Epithelial cell of proximal tubule (primary cell): ENCODE measurements at places on chromosomes 6 and 20. TPM values are rescaled to one million over a fixed set of nuclear protein-coding genes. Genes with fewer than 3 reads are reported as not detected.

DNA sequence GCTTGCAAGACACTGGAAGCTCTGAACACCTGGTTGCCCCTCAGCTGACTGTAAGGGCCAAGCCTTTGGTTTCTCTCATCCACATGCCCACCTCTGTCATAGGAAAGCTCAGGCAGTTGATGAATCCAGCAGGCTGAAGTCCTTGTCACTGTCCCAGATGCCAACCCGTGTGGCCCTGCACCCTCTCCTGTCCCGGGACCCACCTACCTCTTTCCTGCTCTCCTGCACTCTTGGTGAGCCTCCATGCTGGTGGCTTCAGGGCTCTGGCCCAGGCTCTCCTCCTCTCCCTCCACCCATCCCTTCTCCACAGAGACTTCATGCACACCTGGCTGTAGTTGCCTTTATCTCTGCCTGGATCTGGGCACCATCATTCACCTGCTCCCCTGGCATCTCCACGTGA lies 4.0 kb upstream of the GID8 start:
- DNase-seq: no peak

DNA sequence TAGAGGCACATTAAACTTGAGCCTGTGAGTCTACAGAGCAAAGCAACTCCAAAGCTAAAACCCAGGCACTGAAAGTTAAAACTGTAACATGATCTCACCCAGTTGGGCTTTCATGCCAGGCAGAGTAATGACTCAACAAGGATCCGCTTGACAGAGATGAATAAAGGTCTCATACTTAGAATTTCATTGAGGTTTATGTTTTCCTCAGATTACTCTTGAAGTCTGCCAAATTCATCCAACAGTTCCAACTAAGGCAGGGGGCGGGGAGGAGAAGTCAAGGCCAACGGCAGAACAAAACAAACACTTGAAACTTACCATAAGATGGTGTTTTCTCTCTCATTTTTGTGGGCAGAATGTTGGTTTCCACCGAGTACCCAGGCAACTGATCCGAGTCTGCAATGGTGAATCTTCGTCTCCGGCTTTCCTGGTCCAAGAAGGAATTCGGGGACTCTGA lies 54.0 kb upstream of the IPCEF1 start:
- DNase-seq: peak; percentile 98

The PNLDC1 gene
- not detected in 2 replicates for total RNA-seq

- DNase-seq: no peak
Measured at GRCh38 chr20:45336530-45337366, 11.5 kb downstream of the SDC4 start.

- DNase-seq: no peak
Measured at GRCh38 chr20:36872852-36873251, 3.1 kb upstream of the TLDC2 start.

DNA sequence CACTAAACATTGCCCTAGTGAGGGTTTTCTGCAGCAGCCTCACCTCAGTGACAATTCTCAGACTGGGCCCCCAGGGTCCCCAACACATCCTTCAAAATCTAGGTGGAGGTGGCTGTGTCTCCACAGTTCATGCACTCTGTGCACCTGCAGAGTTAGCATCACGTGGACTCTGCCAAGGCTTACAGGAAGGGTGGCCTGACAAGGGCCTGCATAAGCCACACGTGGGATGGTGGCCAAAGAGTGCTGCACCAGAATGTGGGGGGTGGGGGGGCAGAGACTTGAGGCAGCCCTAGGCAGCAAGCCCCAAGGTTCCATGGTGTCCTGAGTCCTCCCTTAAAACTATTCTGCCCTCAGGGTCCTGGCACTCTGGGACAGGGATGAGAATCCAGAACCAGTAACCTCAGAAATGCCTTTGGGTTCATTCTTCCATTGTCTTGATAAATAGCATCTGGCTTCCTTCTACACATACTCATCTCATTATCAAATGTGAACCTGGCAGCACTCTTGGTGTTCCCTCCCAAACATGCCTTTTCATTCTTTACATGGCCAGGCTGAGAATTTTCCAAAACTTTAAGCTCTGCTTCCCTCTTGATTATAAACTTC lies 1.6 kb upstream of the SERPINB1 start:
- no peak for DNase-seq

- peak; percentile 47 for DNase-seq
Measured at GRCh38 chr6:28606424-28607391, 81.0 kb downstream of the GPX5 start.

DNA sequence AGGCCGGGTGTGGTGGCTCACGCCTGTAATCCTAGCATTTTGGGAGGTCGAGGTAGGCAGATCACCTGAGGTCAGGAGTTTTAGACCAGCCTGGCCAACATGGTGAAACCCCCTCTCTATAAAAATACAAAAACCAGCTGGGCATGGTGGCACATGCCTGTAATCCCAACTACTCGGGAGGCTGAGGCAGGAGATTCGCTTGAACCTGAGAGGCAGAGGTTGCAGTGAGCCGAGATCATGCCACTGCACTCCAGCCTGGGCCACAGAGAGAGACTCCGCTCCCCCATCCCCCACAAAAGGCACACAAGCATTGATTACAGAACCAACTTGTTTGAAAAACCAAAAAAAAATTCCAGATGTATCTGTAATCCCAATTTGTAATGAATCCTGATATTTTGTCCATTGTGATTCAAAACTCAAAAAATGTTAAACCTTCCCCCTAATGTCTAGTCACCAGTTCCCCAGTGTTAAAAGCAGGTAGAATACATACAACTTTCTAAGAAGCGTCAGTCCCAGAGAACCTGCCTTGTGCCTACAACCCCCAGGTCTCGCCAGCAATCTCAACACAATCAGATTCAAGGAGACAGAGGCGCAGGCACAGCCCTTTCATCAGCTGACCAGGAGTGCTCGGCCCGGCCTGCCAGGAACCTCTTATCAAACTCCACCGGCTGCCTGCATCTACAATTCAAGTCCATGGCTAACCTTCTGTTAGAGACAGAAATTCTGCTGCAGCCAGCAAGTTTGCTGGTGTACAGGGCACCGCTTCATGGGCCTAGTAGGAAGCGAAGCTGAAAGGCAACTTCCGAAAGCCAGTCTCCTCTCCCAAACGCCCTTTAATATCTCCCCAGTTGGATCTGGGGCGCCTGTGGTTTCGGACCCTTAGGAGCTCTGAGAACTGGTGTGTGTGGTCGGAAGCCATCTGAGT lies 2.1 kb downstream of the EZR start:
- no peak for DNase-seq

GRCh38 chr20:58751979-58752378 lies 59.4 kb downstream of the NPEPL1 start:
- no peak for DNase-seq

DNA sequence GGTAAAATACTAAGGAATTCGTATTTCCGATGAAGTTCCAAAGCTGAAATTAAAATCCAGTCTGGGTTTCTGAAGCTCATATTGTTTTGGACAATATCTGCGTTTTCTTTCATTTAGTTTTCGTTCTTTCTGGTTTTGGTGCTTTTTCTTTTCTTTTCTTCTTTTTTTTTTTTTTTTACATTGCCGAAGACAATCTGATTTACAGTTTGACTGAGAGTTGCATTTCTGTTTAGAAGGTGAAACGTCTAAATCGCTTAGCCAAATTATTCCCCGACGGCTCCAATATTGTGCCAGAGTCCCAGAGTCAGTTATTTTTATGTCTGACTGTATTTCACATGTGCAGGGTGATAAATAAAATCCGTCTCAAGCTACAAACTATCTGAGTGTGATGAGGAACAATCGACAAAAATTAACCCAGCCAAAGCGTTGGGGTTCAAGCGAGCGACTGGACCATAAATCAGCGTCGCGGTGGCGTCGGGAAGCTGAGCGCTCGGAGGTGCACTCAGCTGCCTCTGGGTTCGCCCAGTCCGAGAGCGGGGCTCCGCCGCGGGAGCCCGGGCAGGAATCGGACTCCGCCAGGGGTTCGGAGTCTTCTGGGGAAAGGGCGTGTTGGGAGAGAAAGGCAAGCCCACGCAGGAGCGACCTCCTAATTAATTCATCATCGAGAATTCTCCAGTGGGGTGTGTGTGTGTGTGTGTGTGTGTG lies 8.2 kb upstream of the TBX18 start:
- DNase-seq: no peak

- no peak for DNase-seq
Measured at GRCh38 chr20:3731944-3732326, 550 bp upstream of the HSPA12B start.

- DNase-seq: no peak
Measured at GRCh38 chr20:21219686-21220085, 83.4 kb upstream of the XRN2 start.

The PPDPF gene
- 99.3 and 247 TPM in 2 replicates for total RNA-seq

GRCh38 chr6:72654071-72654621 lies 32.3 kb downstream of the KCNQ5 start:
- DNase-seq: no peak

DNA sequence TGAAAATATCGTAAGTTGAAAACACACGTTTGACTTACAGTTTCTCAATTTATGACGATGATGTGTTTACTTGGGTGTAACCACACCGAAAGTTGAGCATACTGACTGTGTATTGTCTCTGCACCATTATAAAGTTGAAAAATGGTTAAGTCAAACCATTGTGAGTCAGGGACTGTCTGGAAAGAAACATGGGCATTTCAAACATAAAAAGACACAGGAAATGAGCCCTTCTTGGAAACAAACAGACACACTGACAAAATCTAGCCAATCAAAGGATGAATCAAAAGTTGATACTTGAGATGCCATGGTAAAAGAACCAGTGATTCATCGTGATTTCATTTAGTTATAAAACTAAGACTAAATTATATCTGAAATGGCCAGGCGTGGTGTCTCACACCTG lies 5.3 kb downstream of the POPDC3 start:
- no peak for DNase-seq

The SLC22A7 gene
- total RNA-seq: not detected in 2 replicates

DNA sequence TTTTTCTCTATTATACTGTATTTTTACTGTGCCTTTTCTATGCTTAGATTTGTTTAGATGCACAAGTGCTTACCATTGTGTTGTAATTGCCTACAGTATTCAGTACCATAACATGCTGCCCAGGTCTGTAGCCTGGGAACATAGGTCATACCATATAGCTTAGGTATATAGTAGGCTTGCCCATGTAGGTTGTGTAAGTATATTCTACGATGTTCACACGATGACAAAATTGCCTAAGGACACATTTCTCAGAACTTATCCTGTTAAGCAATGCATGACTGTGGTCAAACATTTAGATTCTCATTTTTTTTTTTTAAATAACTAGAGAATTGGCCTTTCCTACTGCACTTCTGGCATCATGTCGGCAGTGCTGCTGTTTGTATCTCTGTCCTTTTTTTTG lies 253.7 kb upstream of the SUPT3H start:
- DNase-seq: no peak

The MYBL2 gene
- 77.0 and 183 TPM in 2 replicates for total RNA-seq

- DNase-seq: no peak
Measured at GRCh38 chr6:121615493-121615892, 180.0 kb downstream of the GJA1 start.

The RSPO4 gene
- 0.07 and 1.2 TPM in 2 replicates for total RNA-seq

DNA sequence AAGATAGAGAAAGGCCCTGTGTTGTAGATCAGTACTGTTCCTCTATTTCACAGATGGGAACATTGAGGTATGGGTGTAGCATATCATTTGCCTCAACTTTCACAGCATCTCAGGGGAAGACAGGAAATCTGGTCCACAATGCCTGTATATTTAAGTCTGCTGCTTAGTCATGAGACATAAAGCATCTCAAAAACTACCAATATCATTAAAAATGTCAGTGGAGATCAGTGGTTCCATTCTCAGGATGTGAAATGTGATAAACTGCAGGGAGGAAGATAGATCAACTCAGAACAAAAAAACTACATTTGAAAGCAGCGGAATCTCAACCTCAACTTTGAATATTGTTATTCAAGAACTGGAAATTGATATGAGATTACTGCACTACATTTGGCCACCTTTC lies 192.9 kb upstream of the PREP start:
- no peak for DNase-seq

The PRPH2 gene
- total RNA-seq: 0.07 and 1.6 TPM in 2 replicates

The PSMB9 gene
- 20.5 and 24.3 TPM in 2 replicates for total RNA-seq

GRCh38 chr6:113529196-113529595 lies 327.9 kb upstream of the MARCKS start:
- no peak for DNase-seq

GRCh38 chr6:157227202-157228166 lies 95.8 kb downstream of the TMEM242 start:
- no peak for DNase-seq
